ENCODE measurements at places on chromosomes 5 and 9.

DNA sequence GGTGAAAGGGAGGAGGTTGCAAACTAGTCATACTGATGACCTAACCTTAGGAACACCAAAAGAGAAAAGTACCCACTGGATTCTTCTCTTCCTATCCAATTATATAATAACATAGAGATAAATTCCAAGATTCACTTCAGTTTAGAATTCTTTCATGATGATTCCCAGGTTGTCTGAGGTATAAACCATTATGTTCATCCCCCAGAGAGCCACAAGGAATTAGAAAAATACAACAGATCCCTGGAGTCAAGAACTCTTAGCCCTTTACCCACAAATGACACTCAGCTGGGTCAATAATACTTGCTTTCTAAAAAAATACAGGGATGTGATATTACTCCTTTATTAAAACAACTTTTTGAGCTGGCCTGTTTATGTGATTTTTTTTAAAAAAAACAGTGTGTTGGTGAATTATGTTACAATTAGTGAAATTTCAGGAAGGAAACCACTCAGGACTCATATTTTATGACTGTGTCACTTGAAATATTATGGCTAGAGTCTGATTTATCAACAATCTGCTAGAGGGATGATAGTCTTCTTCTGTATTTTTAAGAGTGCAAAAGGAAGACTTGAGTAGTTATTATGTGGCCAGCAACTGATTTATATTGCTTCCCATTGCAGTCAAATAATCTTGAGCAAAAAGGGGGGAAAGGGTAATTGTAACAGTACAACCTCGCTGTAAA lies 338.2 kb downstream of the NFIB start:
- no peak for DNase-seq

GRCh38 chr9:92603990-92604389 lies 65.9 kb downstream of the IPPK start:
- DNase-seq: no peak

GRCh38 chr9:114551750-114552685 lies 35.6 kb upstream of the ATP6V1G1 start:
- DNase-seq: no peak

- no peak for DNase-seq
Measured at GRCh38 chr5:67305913-67306710, 109.5 kb upstream of the CD180 start.

- DNase-seq: no peak
Measured at GRCh38 chr9:134293031-134293521, 33.2 kb upstream of the RXRA start.

- no peak for DNase-seq
Measured at GRCh38 chr5:157285310-157286035, 19.6 kb downstream of the CYFIP2 start.

GRCh38 chr5:98768960-98769209 lies 4.6 kb upstream of the RGMB start:
- DNase-seq: no peak
